T-helper 22 cell (primary cell): ENCODE measurements at places on chromosomes 12 and 14.

DNA sequence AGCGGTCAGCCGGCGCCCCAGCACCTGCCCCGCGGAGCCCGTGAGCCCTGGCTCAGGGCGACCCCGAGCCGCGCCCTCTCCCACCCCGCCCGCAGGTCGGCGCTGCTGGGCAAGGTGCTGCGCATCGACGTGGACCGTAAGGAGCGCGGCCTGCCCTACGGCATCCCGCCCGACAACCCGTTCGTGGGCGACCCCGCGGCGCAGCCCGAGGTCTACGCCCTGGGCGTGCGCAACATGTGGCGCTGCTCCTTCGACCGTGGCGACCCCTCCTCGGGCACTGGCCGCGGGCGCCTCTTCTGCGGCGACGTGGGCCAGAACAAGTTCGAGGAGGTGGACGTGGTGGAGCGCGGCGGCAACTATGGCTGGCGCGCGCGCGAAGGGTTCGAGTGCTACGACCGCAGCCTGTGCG is 14.4 kb downstream of the HHIPL1 start:
- DNase-seq = no peak

DNA sequence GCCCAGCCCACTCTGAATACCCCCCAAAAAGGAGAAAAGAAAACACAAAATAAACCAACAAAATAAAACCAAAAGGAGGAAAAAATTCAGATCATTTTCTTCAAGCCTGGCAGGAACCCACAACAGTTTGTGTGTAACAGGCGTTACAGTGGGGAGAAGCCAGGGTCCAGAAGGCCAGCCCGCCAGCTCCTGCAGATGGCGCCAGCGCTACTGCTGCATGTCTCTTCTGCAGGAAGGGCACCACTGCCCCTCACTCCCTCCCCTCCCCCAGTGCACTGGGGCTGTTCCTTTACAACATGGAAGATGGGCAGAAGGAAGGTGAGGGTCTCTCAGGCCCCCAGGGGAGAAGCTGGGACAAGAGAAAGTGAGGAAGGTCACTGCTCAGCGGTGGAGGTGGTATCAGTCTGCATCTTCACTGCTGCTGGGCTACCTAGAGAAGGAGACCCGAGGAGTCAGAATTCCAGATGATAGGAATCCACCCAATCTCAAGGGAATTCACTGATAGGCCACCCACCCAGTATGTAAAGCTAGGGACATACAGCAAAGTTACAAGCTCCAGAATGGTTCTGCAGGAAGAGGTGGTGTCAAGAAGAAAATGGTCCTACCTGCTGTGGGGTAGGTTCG is 2.3 kb upstream of the NOP2 start:
- DNase-seq = no peak

- no peak for DNase-seq
Observed at GRCh38 chr12:89073659-89074058, 278.6 kb downstream of the DUSP6 start.

GRCh38 chr12:121520586-121521086 is 60.2 kb downstream of the KDM2B start:
- DNase-seq = no peak

- no peak for DNase-seq
Observed at GRCh38 chr14:88955455-88955854, 131.0 kb downstream of the TTC8 start.

DNA sequence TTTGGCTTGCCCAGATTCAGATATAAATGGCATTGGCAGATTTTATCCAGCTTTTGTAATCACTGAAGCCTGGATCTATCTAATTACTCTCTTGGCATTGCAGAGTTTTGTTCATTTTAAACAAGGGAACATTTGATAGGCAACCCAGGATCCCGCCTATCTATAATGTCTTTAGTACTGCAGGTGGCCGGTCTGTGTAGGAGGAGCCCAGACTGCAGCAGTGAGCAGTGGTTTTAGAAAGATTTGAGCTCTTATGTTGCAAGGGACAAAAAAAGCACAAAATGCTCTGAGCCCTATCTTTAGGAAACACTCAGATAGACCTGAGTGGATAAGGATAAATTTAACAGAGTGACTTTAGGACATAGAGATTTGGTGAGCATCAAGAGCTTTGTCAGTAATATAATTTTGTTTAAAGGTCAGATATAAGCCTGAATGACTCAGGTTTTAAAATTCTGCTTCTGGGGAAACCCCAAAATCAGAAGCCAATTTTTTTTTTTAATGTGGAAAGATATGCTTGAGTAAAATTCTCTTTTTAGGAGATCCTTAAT is 165.5 kb downstream of the SLC5A8 start:
- DNase-seq = no peak

DNA sequence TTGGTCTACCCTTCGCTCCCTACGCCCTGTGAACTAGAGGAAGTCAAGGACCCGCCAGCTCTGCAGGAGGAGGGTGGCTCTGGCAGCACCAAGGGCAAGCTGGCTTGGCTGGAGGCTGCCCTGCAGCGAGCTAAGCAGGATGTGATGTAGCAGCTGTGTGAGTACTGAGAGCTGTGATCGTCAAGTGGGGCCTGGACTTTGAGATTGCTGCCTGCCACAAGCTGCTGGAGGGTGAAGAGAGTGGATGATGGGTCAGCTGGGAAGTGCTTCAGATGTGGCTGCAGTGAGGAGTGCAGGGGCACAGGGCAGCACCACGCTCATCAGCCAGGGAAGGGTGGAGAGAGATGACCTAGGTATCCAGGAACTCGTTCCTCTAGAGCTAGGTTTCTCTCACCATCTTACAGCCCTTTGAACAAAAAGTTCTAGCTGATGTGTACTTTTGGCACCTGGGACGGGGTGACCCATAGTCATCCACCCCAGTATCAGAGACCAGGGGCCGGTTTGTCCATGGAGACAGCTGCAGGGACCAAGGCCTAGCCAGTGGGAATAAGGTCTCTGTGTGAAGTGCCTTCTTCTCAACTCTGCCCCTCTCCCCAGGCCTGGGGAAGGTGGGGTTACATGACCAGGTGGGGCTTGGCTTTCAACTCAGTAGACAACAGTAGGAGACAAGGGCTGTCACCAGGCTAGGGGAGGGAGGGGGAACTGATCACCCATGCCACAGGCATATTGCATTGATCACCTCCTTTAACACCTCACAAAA is 3.2 kb downstream of the KRT86 start:
- no peak for DNase-seq

DNA sequence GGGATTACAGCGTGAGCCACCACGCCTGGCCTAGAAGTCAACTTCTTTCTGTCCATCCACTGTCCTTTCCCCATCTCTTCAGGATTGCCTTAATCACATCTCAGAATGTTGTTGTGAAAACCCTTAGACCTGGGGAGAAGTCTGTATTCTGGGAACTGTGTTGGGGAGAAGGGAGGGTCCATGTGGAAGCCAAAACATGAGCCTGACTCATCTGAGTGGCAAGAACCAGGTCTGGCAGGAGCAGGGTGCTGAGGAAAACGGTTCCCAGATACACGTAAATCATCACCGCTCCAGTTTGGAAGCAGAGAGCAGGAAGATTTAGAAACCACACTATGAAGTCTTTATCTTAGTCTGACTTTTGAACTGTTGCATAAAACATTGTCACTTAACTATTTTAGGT is 245.6 kb upstream of the RGS6 start:
- no peak for DNase-seq

- DNase-seq = no peak
Observed at GRCh38 chr12:102874819-102875218, 42.2 kb downstream of the PAH start.

- DNase-seq = no peak
Observed at GRCh38 chr12:126219139-126219538, 1153.9 kb downstream of the AACS start.
